Stimulated activated CD8-positive, alpha-beta memory T cell treated with anti-CD3 and anti-CD28 coated beads, Interleukin-7, amount 100 ng/mL, for 1 hour (primary cell): ENCODE measurements at places on chromosomes 12 and 14.

DNA sequence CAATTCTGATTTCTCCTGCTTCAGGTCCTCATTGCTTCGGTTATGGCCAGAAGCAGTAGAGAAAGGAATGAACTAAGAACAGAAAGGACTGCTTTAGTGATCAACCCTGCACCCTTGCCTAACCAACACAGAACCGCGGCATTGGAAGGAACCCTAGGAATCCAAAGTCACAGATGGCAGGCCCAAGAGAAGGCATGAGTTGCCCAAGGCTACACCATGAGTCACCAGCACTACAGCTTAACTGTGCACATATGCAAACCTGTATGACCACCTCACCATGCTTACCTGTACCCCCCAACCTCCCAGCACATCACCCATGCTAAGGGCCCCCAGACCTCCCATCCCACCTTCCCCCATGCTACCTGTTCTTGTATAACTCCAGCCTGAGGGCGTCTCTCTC lies 25.9 kb upstream of the BLTP3B start:
- no peak for DNase-seq

GRCh38 chr12:39252628-39253027 lies 190.3 kb downstream of the KIF21A start:
- no peak for DNase-seq

DNA sequence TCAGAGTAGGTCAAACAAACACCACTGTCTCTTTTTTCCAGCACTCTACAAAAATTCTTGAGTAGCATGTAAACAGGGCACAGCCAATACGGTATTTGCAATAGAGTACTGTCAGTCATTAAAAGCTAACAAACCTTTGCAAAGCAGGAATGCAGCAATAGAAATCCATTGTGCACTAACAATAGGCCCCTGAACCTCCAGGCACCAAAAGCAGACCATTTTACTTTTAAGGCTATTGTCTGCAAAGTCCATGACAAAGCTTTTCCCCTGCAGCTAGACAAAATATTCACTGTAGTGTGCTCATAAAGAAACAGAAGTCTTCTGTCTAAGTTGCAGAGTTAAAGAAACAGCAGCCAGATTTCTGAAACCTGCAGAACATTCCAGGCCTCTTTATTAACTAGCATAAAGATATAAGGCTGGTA lies 191.9 kb downstream of the SOX5 start:
- no peak for DNase-seq

GRCh38 chr14:98189511-98189910 lies 1082.5 kb downstream of the BCL11B start:
- DNase-seq = no peak

DNA sequence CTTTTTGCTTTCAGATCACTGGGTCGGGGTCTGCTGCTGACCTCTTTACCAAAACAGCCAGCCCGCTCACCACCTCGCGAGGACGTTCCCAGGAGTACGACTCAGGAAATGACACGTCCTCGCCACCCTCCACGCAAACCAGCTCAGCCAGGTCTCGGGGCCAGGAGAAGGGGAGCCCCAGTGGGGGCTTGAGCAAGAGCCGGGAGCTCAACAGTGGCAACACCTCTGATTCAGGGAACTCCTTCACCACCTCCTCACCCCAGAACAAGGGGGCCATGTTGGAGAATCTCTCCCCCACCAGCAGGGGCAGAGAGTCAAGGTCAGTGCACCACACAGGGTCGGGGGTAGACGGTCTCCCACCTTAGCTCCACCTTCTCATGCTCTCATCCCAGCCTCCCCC lies 33.4 kb upstream of the HSPB8 start:
- DNase-seq = no peak

DNA sequence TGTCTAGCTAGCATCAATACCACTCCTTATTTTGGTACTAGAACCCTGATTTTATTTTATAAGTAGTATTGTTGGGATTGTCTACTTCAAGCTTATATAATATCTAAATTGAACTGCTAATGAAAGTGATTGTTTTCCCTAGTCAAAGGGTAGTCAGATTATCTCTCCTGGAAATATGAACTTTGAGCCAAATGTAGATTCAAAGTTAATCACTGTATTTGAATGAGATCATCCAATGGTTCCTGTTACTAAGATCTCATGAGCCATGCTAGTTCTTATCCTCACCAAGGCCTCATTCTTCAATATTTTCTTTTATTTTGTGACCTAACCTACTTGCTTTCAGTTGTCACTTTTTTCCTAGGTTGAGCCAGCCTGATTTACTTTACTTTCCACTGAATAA lies 276.7 kb downstream of the RASSF9 start:
- no peak for DNase-seq

DNA sequence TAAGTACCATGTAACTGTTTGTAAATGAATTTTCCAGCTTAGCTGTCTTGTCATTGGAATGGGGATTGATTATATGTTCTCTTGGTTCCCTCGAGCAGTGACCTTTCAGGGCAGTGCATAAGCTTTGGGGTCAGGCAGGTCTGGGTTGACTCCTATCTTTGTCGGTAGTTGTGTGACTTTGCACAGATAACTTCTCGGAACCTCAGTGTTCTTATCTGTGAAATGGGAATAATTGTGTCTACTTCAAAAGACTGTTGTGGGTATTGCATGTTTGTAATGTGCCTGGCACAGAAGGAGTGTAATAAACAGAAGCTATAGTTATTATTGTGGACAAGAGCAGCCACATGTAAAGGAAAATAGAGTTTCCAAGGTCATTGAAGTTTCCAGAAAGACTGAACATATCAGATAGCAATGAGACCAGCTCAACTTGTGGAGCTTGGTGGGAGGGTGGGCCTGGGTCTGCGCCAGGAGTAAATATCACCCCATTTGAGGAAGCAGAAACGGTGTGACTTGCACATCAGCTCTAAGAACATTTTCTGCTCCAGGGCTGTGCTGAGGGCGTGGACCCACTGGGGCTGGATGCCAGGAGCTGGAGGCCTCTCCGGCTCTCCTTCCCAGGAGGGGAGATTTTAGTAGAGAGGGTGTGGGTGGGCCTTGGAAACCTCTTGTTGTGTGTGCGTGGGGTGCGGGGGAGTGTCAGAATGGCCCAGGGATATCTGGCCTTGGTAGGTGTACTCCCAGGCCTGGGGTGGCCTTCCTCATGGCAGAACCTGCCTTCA lies 19.7 kb downstream of the FOS start:
- DNase-seq = no peak

- no peak for DNase-seq
These were observed 14.1 kb downstream of the COQ10A start for GRCh38 chr12:56280849-56281248.

DNA sequence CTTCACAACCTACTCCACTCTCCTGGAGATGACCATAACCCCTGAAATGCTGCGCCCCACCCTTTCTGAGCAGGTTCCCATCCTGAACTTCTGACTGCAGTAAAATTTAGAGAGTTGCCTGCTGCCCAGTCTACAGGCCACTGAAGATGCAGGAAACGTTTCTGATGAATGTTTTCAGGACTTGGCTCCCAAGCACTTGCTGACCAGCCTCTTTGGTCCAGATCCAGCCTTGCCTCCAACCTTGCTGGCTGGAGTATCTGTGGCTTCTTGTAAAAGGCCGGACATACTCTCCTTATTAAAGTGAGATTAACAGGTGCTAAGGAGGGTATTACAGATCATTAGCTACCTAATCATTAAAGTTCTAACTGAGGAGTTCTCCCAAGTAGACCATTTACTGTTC lies 70.3 kb upstream of the STXBP6 start:
- no peak for DNase-seq

GRCh38 chr12:45612044-45612794 lies 117.3 kb upstream of the ARID2 start:
- DNase-seq = no peak

DNA sequence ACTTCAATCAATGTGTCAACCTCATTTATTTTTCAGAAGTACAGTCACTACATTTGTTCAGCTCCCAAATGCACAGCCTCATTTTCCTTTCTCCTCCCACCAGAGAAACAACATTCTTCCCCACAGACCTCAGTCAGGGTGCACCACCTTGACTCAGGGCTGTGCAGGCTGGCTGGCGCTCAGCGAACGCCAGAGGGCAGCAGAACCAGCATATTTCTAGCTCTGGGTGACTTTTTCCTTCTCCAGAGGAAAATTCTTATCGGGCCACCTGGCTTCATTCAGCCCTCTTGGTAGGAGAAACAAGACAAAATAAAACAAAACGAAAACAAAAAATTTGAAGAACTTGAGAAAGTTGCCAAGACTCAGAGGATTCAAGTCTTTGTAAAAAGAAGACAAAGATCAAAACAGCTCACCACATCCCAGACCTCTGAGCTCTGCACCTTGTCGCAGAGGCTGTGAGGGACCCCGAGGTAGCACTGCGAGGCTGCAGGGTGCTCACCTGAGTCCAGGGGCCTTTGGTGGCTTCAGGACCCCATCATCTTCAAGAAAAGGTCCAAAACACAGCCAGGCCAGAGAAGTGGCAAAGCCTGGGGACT lies 33.7 kb downstream of the PAH start:
- DNase-seq = no peak

- no peak for DNase-seq
These were observed 94.2 kb downstream of the DDX51 start for GRCh38 chr12:132049876-132050275.

GRCh38 chr14:52553002-52553670 lies 500 bp downstream of the GPR137C start:
- no peak for DNase-seq

GRCh38 chr14:93276031-93276716 lies 56.7 kb downstream of the BTBD7 start:
- DNase-seq = no peak

GRCh38 chr12:119902084-119902509 lies 25.0 kb upstream of the CIT start:
- DNase-seq = peak; percentile 37

GRCh38 chr12:1564067-1564466 lies 30.3 kb downstream of the FBXL14 start:
- no peak for DNase-seq

GRCh38 chr12:128393346-128393745 lies 126.4 kb downstream of the TMEM132C start:
- no peak for DNase-seq

DNA sequence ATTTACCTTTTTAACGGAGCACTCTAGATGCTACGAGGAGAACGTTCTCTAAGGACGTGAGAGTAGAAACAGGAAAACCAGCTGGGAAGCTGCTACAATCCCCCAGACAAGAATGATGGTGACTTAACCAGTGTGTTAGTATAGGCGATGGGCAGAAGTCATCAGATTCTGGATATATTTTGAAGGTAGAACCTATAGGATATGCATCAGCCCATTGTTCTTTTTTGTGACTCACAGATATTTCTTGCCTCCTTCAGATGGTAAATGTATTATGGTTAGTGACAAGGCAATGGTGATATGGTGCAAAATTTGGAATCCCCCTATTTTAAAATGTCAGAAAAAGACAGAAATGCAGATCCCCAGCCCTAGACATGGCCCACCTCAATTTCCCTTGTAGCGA lies 258.2 kb downstream of the PHLDA1 start:
- DNase-seq = no peak

DNA sequence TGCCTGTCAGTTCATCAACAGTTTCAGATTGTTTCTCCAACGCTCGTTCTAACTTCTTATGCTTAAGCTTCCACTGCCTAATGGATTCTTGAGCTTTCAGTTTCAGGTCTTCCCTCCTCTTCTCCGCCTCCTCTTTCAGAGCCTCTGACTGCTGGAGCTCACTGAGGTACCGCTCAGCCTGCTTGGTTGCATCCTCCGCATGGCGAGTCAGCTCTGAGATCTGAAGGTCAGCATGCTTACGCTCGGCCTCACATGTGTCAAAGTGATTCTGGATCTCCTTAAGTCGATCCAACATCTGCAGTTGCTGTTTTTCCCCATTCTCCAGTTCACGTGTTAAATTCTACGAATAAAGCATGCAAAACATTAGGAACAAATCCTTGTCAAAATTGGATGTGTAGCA lies 148.8 kb downstream of the CEP128 start:
- no peak for DNase-seq

- DNase-seq = no peak
These were observed 51.7 kb upstream of the FERMT2 start for GRCh38 chr14:53002576-53002975.

DNA sequence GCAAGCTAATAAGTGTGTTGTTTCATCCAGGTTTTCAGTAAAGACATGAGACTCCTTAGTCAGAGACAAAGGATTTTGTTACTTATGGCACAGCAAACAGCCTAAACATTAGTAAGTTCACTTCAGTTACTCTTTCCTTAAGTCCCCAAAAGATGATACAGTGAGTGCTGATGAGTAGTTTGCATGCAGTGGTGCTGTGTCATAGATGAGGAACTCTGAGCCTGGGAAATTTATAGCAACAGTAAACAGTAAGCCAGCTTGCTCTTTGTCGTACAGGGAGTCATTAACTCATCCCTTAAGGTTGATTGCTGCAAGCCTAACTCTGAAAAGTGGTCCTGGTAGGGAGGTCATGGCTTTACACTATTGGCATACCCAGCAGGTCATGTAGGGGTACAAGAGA lies 208.6 kb upstream of the OR4E1 start:
- no peak for DNase-seq

GRCh38 chr12:2998789-2999264 lies 39.6 kb downstream of the TEAD4 start:
- DNase-seq = no peak

- no peak for DNase-seq
These were observed 8.0 kb downstream of the CLMN start for GRCh38 chr14:95311752-95312151.

- DNase-seq = no peak
These were observed 216.3 kb downstream of the C12orf42 start for GRCh38 chr12:103279444-103279843.

DNA sequence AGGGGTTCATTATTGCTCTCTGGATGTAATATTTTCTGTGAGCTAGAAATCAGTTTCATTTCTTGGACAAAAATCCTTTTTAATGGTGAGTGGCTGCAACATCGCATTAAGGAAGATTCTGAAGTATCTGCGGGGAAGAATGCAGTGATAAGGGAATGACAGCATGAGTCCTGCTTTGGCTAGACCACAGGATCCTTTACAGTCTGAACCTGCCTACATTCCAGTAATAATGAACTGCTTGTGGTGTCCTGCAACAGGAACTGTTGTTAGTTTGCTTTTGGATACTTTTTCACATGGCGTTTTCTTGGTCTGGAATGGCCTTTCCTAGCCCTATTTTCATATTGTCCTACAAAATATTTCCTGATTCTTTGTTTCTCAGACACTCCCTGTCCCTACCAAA lies 15.7 kb downstream of the MDM2 start:
- no peak for DNase-seq

DNA sequence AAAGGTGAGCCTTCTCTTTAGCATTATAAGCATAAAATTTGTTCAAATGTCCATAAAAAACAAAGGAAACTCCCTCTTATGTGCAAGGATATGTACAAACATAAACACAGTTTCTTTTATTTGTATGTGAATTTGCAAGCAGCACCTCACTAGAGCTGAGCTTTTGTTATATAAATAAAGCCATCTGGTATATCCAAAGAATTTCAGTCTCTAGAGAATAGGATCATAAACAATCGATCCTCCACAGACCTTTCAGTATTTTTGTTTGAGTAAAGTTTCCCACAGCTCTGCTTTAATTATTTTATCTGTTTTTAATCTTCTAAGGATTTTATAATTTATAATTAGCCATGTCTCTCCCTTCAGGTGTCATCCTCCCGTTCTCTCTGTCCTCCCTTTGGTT lies 89.2 kb downstream of the OTOGL start:
- DNase-seq = no peak
